IPS DF 6.9 (cell line): ENCODE measurements at places on chromosomes 1 and 21.

DNA sequence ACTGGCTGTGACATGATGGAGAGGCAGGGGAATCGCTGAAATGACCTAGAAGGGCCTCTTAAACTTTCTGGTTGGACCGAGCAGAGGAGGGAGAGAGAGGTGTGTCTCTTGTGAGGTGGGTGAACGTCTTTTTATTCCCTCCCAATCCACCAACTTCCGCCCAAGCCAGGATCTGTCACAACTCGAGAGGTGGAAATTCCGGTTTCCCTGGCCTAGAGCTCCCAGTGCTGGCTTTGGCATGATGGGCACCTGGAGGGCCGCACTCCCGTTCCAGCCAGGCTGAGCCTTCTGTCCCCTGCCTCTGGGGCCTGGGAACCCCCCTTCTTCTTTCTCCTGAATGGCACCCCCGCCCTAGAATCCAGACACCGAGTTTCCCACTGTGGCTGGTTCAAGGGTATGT, at the start of gene SEMA4A:
Gene SEMA4A, plus strand, starts transcription at position 224 of the 400 bp plus-strand sequence. CDS start 994 bp downstream, outside the sequence.
- H3K36me3 ChIP-seq: no peaks in the 10 kb centered on the region
- no peak for DNase-seq
- no peak within 1 kb of the TSS for H3K27ac ChIP-seq
- H3K4me1 ChIP-seq: peaks cover 9% of the 10 kb centered on the region; the same call in 1 of the 2 replicates

GRCh38 chr1:241688940-241689368, 36.9 kb downstream of the WDR64 start:
- H3K27me3 ChIP-seq: no peaks in the 10 kb centered on the region
- no peak overlapping the region for H3K4me3 ChIP-seq
- H3K4me1 ChIP-seq: no peaks in the 10 kb centered on the region
- DNase-seq: no peak

- H3K27ac ChIP-seq: no peak overlapping the region
- H3K27me3 ChIP-seq: no peaks in the 10 kb centered on the region; the same call in 1 of the 2 replicates
- no peak overlapping the region for H3K4me3 ChIP-seq
- no peak for DNase-seq
Observed at GRCh38 chr21:44702111-44702972, 5.4 kb downstream of the KRTAP10-12 start.

GRCh38 chr1:40462956-40463590, 12.8 kb downstream of the ZFP69B start:
- DNase-seq: no peak
- H3K27ac ChIP-seq: no peak overlapping the region
- H3K27me3 ChIP-seq: no peaks in the 10 kb centered on the region
- H3K36me3 ChIP-seq: peaks cover 10% of the 10 kb centered on the region; the same call in 1 of the 2 replicates

GRCh38 chr1:218254296-218254946, 30.7 kb upstream of the RRP15 start:
- no peak for DNase-seq
- no peak overlapping the region for H3K4me3 ChIP-seq
- H3K27ac ChIP-seq: no peak overlapping the region
- H3K4me1 ChIP-seq: peaks cover 4% of the 10 kb centered on the region; the same call in 1 of the 2 replicates
- H3K27me3 ChIP-seq: no peaks in the 10 kb centered on the region
- no peaks in the 10 kb centered on the region for H3K36me3 ChIP-seq
